Urothelium cell line (cell line): ENCODE measurements at places on chromosomes 1 and 21.

- DNase-seq: no peak
These were observed 154.8 kb upstream of the RAB4A start for GRCh38 chr1:229116114-229116513.

GRCh38 chr21:27647921-27648320 lies 681.0 kb upstream of the ADAMTS5 start:
- DNase-seq: no peak

- DNase-seq: no peak
These were observed 12.4 kb upstream of the SHISA4 start for GRCh38 chr1:201876148-201876818.

GRCh38 chr1:197868751-197869489 lies 33.5 kb upstream of the C1orf53 start:
- DNase-seq: peak; percentile 54

GRCh38 chr1:65983500-65983899 lies 190.8 kb downstream of the PDE4B start:
- DNase-seq: no peak
